Cardiac atrium fibroblast (primary cell): ENCODE measurements at places on chromosomes 3 and 15. TPM values are rescaled to one million over a fixed set of nuclear protein-coding genes. Genes with fewer than 3 reads are reported as not detected.

CFAP100 gene
- total RNA-seq: not detected in 2 replicates

ALDH1A3 gene
- total RNA-seq: 23.1 and 53.0 TPM in 2 replicates

STOML1 gene
- total RNA-seq: 13.8 and 20.8 TPM in 2 replicates

SYNPR gene
- total RNA-seq: not detected in 2 replicates

AMIGO3 gene
- total RNA-seq: 4.9 TPM in 1 of 2 replicates, not detected in the other

ITIH1 gene
- total RNA-seq: not detected in 2 replicates

ATP8B4 gene
- total RNA-seq: 0.18 and 0.49 TPM in 2 replicates

LDHAL6B gene
- total RNA-seq: not detected in 2 replicates

GOLGA6L10 gene
- total RNA-seq: 0.49 TPM in 1 of 2 replicates, not detected in the other

SLC9C1 gene
- 0.16 TPM in 1 of 2 replicates, not detected in the other for total RNA-seq

NR1I2 gene
- not detected in 2 replicates for total RNA-seq

PIAS1 gene
- 10.5 and 13.8 TPM in 2 replicates for total RNA-seq

GHSR gene
- total RNA-seq: not detected in 2 replicates

WWTR1 gene
- 44.2 and 74.7 TPM in 2 replicates for total RNA-seq

CILP gene
- under 0.01 and 0.16 TPM in 2 replicates for total RNA-seq

LRTM1 gene
- not detected in 2 replicates for total RNA-seq

IL5RA gene
- not detected in 2 replicates for total RNA-seq

USF3 gene
- 4.9 and 9.4 TPM in 2 replicates for total RNA-seq

ZNF621 gene
- total RNA-seq: 11.0 and 11.5 TPM in 2 replicates

AP3B2 gene
- not detected in 2 replicates for total RNA-seq

THSD4 gene
- total RNA-seq: 11.0 and 12.6 TPM in 2 replicates

HCN4 gene
- total RNA-seq: not detected in 2 replicates

TBCCD1 gene
- total RNA-seq: 11.6 and 15.7 TPM in 2 replicates

VIPR1 gene
- total RNA-seq: 8.5 and 16.8 TPM in 2 replicates

HRG gene
- not detected in 2 replicates for total RNA-seq

IGSF10 gene
- 2.1 and 3.4 TPM in 2 replicates for total RNA-seq

MYLK gene
- total RNA-seq: 0.54 and 1.9 TPM in 2 replicates

SMC4 gene
- total RNA-seq: 26.0 and 35.8 TPM in 2 replicates

DBR1 gene
- 9.7 and 9.9 TPM in 2 replicates for total RNA-seq

RLBP1 gene
- total RNA-seq: not detected in 2 replicates
